ENCODE measurements at places on chromosomes 12 and 14. TPM values are rescaled to one million over a fixed set of nuclear protein-coding genes. Genes with fewer than 3 reads are reported as not detected.

MANSC4 gene
- not detected for total RNA-seq

USP44 gene
- 8.4 TPM for total RNA-seq

EVL gene
- 343 TPM for total RNA-seq

EIF2S3B gene
- 1.2 TPM for total RNA-seq

TMEM179 gene
- total RNA-seq = not detected

DNA sequence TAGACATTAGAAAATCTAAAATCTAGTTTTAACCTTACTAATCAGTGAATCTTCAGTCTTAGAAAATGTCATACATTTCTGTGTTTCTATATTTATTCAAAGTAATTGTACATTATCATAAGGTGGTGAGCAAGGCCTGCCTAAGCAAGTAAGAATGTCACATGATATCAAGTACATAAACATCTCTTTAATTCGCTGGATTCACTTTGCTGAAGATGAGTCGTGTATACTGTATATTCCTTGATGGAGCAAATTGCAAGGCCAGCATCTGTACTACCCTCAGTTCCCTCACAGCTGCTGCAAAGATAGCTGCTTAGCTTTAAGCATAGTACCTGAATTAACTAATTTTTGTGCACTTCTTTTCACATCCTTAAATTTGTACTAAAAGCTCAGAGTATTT, 8.5 kb upstream of the AK7 start:
- DNase-seq = no peak

GRCh38 chr14:100885196-100885595, 18.3 kb downstream of the RTL1 start:
- DNase-seq = no peak

GRCh38 chr14:104377256-104377655, 202.3 kb upstream of the C14orf180 start:
- DNase-seq = no peak

DNA sequence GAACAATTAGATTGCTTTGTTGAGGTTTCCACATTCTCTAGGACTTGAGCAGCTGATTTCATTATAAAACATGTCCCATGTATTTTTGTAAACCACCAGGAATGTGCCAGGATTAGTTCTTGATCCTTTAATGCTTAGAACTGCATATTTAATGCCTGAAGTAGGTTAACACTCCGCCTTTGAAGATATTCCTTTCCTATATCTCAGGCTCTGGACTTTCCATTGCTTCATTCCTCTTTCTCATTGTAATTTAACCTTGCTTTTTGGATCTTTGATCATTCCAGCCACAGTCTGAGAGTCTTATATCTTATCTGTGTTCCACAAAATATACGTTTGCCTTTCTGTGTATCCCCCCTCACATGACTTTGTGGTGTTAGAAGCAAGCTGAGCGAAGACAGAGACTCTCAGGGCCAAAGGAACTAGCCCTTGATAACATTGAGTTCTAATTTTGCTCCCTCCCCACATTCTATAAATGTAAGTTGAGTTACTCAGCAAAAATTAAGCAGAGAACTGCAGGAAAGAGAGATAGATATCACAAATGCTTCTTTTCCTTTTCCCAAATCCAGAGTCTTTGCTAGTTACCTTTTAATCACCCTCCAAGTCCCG, 2.4 kb upstream of the CLEC1B start:
- DNase-seq = no peak

DNA sequence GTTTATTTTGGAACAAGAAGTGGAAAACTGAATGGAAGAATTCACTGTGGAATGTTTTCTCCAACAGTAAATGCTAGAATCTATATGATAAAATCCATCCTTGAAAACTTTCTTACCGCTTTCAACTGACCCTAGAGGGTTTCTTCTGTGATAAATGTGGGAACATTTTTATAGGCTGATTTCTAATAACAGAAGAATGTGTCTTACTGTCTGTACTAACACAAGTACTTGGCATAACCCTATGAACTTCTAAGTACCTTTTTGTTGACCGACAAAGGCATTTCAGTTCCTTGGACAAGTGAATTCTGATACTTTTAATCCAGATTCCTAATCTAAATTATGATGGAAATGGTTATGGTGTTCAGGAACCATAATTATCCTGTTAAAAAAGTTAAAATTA, 1109.7 kb upstream of the FLRT2 start:
- DNase-seq = no peak

Measured in activated T-cell treated with anti-CD3 and anti-CD28 coated beads, Interleukin-2, amount 50 U/mL, for 72 hours (primary cell).